SW 1271 (cell line): ENCODE measurements at places on chromosomes 11 and 22.

DNA sequence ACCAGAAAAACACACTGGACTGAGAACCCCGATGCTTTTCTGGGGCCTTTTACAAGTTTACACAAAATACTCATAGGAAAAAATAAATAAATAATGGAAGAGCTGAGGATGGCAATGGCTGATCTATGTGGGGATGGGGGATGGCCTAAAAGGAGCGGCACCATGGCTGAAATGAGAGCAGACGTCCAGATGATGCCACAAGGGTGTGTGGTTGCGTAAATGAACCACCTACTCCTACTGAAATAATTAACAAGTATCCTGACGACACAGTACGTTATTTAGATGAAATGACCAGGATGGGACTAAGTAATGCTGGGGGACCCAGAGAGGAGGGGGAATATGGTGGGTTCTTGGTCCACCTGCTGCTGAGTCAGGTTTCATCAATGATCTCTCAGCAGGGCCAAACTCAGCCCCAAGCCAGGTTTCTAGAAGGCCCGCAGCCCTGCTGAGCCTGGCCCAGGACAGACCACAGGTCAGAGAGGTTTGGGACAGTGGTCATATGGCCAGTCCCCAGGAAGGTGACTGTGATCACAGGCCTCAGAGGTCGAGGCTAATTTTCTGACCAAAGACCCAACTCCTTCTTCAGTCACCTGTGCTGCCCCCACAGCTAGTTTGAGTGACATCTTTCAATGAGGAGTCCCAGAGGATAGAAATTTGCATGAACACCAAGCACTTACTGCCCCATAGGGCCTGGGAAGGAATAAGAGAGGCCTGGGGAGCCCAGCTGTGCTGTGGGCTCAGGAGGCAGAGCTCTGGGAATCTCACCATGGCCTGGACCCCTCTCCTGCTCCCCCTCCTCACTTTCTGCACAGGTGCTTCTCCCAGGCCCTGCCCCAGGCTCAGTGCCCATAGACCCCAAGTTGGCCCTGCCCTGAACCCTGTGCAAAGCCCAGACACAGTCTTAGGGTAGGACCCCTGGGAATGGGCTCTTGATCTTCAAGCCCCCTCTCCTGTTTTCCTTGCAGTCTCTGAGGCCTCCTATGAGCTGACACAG is 76.3 kb upstream of the IGLL5 start:
- no peak for DNase-seq

- no peak for DNase-seq
Measured at GRCh38 chr11:78977009-78977408, 402.3 kb upstream of the NARS2 start.

DNA sequence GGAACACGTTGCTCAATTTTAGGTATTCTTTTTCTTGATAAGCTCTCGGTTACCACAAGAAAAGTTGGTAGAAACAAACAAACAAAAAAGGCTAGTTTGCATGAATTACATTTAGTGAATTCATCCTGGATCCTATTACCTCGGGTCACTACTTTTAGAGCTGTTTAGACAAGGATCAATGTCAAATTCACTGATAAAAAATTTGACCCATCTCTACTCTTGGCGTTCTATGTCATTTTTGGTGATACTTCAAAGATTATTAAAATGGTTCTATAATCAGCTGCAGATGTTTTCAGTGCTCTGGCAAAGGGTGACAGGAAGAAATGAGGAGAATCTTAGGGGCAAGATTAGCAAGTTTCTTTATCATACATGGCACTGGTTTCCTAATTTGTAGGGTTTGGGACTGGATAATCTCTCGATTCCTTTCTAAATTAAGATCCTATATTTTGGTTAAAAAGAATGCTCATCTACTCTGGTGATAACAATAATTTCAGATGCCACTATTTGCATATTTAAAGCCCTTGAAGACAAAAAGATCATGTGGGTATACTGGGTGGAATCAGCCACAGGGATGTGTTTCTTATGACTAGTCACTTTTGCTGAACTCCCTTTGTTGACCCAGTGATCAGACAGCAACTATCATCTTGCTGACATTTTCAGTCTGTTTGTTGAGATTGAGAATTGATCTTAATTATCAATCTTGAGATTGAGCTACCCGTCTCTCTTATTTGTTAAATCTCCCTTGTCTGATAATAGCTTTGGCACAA is 442.9 kb downstream of the AASDHPPT start:
- no peak for DNase-seq

DNA sequence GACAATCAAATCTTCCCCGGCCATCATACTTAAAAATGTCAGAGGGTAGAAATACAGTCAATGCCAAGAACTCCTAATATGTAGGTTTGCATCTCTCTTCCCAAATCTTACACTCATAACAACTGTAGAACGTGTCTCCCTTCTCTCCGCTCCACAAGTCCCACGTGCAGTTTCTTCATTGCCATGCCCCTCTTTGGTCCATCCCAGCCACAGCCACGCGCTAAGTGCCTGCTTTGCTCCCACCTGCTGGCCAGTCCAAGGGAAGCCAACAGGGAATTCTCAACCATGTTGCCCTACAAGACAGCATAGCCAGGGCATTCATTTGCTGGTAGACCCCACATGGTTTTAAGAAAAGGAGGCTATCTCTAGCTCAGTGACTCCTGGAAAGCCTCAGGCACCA is 420.6 kb upstream of the ISX start:
- no peak for DNase-seq

- DNase-seq: no peak
Measured at GRCh38 chr22:36077271-36077670, 48.6 kb upstream of the RBFOX2 start.

DNA sequence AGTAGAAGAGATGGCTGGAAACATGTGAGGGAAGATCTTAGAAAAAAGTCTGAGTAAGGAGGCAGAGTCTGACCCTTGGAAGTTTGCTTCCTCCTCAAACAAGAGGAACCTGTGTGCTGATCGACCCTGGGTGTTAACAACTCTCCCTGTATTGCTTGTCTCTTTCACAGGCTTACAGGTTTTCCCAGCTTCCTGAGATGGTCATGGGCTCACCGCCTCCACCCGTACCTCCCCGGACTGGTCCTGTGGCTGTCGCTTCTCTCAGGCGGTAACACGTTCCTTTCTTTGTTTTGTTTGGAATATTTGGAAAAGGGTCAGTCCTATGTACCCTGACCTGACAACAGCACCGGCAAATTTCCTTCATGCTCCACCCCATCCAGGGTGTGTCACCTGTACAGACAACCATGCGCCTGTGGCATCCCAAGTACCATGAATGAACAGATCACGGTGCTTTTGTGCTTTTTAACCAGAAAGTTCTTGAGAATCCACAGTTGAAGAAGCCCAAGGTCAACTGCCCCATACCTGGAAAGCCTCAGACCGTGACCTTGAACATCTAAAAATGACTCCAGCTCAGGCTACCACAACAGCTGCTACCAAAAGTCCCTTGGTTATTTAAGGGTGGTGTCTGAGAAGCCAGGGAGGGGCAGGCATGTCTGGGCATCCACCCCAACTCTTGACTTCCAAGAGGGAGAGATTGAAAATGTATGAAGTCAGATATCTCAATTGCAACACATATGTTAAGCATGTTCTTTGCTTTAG is 44.6 kb downstream of the C11orf91 start:
- no peak for DNase-seq

DNA sequence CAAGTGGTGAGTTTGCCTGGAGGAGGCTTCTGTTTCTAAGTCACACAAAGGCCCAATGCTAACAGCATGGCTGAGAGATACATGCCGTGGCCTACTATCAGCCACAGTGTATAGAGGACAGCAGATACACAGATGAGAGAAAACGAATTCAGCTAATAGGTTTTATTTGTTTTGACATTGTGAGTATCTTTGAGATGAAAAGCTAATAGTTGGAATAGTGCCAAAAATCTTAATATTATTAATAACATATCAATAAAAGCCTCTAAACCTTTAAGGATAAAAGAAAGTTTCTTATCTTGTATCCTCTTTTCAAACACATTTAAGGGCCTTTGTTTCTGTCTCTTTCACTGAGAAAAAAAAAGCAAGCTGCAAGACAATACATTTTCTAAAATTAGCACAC is 30.5 kb upstream of the OLFML1 start:
- no peak for DNase-seq

DNA sequence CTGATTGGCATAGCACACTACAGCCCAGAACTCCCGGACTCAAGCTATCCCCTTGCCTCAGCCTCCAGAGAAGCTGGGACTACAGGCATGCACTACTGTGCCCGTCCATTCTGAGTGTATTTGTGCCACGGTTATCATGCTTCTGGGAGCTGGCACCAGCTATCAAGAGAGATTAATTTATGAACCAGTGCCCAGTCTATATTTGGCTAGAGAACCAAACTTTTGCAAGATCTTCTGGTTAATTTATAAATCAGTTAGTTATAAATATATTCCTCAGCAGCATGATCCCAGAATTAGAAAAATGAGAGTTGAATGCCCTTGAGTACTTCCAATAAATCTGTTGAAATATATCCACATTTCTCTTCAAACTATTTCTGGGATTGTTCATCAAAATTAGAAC is 67.5 kb upstream of the OR5AN1 start:
- DNase-seq: no peak

GRCh38 chr11:115695677-115696364 is 191.6 kb upstream of the CADM1 start:
- DNase-seq: no peak

DNA sequence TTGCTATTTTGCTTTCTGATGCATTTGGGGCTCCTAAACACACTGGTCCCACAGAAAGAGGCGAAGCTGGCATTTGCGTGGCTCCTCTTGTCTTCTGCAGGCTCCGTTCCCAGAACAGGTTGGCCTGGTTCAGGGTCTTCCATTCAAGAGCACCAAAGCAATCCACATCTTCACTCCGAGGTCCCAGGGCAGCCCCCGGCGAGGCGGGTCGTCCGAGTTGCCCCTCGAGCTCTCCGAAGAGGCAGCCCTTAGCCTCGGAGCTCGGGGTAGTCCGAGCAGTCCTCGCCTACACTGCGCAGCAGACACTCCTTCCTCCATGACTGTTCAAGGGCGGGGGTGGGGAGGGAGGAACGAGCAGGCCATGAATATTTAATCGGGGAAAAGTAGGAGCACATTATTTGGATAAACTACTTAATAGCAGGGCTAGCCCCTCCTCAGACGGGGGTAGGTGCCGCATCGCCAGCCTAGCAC is 321.3 kb downstream of the BLID start:
- DNase-seq: no peak

DNA sequence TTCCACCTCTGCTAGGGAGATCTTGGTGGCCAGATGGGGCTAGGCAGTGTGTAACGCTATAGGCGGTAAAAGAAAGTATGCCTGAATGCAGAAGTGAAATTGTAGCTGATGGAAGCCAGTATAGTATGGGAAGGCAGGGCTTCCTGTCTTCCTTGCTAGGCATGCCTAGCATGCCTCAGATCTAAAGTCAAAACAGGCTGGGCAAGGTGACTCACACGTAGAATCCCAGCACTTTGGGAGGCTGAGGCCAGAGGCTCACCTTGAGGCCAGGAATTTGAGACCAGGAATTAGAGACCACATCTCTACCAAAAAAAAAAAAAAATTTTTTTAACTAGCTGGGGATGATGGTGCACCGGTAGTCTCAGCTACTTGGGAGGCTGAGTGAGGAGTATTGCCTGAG is 281.7 kb upstream of the MTNR1B start:
- no peak for DNase-seq
